Fibroblast of lung (primary cell): ENCODE measurements at places on chromosomes 2 and 18. TPM values are rescaled to one million over a fixed set of nuclear protein-coding genes. Genes with fewer than 3 reads are reported as not detected.

GRCh38 chr2:228352048-228352447 is 170.6 kb upstream of the SPHKAP start:
- no peak overlapping the region for H3K27ac ChIP-seq
- no peaks in the 10 kb centered on the region for H3K36me3 ChIP-seq
- no peak overlapping the region for H3K4me3 ChIP-seq
- H3K4me1 ChIP-seq, result no peaks in the 10 kb centered on the region

TEKT4 gene
- total RNA-seq, result not detected in 2 replicates

GRCh38 chr2:70745276-70745825 is 22.6 kb downstream of the ADD2 start:
- no peaks in the 10 kb centered on the region for H3K27me3 ChIP-seq
- H3K4me1 ChIP-seq, result no peaks in the 10 kb centered on the region
- H3K36me3 ChIP-seq, result no peaks in the 10 kb centered on the region
- no peak overlapping the region for H3K4me3 ChIP-seq
- no peak for DNase-seq

GDF7 gene
- total RNA-seq, result under 0.01 and 0.33 TPM in 2 replicates

SCN7A gene
- 7.8 and 23.6 TPM in 2 replicates for total RNA-seq

CHRND gene
- total RNA-seq, result not detected in 2 replicates

- DNase-seq, result no peak
- H3K27ac ChIP-seq, result no peak overlapping the region
- no peaks in the 10 kb centered on the region for H3K4me1 ChIP-seq
- H3K4me3 ChIP-seq, result no peak overlapping the region
Observed at GRCh38 chr2:186629250-186629996, 39.6 kb downstream of the ITGAV start.

MC5R gene
- total RNA-seq, result not detected in 2 replicates

DNA sequence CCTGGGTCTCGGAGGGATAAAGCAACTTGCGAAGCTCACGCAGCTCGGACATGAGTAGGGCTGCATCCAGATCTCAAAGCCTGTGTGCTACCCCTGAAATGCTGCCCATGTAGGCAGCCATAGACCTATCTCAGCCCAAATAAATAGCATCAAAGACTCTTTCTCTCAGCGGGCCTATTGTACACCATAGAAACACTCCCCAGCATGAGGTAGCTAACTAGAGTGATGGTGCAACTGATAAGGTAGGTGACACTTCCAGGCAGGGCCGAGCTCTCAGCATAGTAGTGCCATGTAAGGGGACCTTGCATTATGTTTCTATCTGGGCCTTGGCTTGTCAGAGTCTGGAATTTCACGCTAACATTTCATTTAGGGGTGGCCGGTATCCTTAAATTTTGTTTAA is 52.4 kb downstream of the RABL2A start:
- H3K36me3 ChIP-seq, result no peaks in the 10 kb centered on the region
- H3K27me3 ChIP-seq, result no peaks in the 10 kb centered on the region
- no peak overlapping the region for H3K4me3 ChIP-seq
- no peak for DNase-seq
- H3K4me1 ChIP-seq, result no peaks in the 10 kb centered on the region
- no peak overlapping the region for H3K27ac ChIP-seq

NFE2L2 gene
- 97.1 and 142 TPM in 2 replicates for total RNA-seq

- H3K27me3 ChIP-seq, result no peaks in the 10 kb centered on the region
- H3K36me3 ChIP-seq, result no peaks in the 10 kb centered on the region
- no peaks in the 10 kb centered on the region for H3K4me1 ChIP-seq
- H3K4me3 ChIP-seq, result no peak overlapping the region
- no peak overlapping the region for H3K27ac ChIP-seq
Observed at GRCh38 chr2:180385601-180386201, 378.6 kb upstream of the CWC22 start.

DNA sequence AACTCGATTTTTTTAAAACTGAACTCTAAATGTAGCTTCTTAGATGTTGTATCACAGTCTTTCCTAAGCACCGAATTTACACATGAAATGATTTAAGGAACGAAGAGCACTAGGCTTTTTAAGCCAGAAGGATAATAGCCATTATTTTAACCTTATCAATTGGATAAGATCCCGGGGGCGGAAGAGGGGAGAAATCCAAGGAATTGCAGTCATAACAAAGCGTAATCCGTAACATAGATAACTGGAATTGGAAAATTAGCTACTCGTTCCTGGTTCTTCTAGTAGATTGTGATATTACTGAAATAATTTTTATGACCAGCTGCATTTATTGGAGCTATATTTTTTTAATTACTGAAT is 988 bp upstream of the KANSL1L start:
- no peak for DNase-seq
- no peaks in the 10 kb centered on the region for H3K27me3 ChIP-seq
